Kidney capillary endothelial cell (primary cell): ENCODE measurements at places on chromosomes 3 and 15.

- peak; percentile 14 for DNase-seq
Measured at GRCh38 chr15:78620021-78620526, 722 bp downstream of the CHRNA3 start.

- DNase-seq: no peak
Measured at GRCh38 chr15:57591237-57591821, 375 bp upstream of the MYZAP start.

- DNase-seq: no peak
Measured at GRCh38 chr3:161800985-161801559, 304.5 kb downstream of the OTOL1 start.

DNA sequence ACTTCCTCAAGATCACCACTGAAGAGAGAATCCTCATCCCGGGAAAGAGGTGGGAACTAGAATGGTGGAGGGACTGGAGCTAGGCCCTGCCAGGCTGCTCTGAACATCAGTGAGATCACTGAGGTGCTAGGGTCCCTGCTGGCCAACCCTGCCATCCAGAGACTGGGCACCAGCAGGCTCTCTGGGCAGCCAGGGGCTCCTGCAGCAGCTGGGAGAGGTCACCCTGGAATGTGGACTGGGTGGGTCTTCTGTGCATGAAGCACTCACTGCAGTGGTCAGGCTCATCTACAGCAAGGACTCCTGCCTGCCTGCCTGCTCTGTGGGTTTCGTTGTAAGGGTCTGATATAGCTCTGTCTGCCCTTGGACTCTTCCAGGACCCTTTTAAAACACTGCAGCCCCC lies 24.9 kb downstream of the ALS2CL start:
- DNase-seq: no peak

GRCh38 chr3:131786386-131786785 lies 248.4 kb downstream of the CPNE4 start:
- no peak for DNase-seq

GRCh38 chr15:39153716-39154115 lies 427.2 kb upstream of the THBS1 start:
- DNase-seq: no peak

- DNase-seq: peak; percentile 64
Measured at GRCh38 chr3:45554006-45554666, 40.4 kb upstream of the LIMD1 start.
